ENCODE measurements at places on chromosomes 2 and 18.
A peak's percentile ranks its signal among the peaks of the same experiment; 100 is the strongest.

DNA sequence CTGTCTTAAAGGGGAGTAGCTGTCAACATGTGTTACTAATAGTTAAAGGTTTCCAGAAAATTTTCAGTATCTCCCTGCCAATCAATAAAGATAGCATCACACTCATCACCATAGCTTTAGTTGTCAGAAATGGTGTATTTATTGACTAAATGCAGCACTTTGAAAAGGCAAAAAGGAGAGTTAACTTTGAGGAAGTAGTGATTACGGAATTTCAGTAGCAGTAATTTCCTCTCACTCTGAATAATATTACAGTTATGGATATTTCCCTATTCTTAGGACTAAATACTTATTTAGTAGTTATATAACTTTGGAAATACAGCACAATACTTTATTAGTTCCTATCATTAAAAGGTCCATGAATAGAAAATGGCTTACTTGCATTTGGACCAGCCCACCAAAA lies 250.5 kb downstream of the CAMKMT start:
- DNase-seq, result no peak

- DNase-seq, result no peak
Observed at GRCh38 chr2:220194630-220195584, 567.5 kb downstream of the SLC4A3 start.

DNA sequence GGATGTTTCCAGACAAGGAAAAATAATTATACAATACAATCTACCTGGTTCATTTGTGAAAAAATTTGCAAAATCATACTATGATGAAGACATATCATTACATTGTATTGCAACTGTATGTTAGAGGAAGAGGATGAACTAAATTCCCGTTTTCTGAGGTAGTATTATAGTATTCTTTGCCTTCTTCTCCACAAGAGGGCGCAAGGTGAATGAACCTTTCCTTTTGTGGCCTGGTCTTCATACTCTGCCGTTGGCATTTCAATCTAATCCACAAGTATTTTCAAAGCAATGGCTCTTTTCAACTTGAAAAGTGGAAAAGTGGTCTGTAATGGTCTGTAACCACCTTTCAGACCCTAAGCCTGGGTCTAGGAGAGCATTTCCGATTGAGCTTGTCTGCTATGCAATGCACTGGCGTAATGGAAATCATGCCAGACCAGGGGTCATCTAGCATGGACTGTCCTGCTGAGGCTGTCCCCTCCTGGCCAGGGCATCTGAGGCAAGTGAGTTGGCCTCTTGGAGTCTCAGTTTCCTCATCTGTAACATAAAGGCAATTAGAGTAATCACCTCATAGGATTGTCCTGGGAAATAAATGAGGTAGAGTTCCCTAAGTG lies 30.8 kb upstream of the ZNF396 start:
- peak; percentile 69 for DNase-seq

DNA sequence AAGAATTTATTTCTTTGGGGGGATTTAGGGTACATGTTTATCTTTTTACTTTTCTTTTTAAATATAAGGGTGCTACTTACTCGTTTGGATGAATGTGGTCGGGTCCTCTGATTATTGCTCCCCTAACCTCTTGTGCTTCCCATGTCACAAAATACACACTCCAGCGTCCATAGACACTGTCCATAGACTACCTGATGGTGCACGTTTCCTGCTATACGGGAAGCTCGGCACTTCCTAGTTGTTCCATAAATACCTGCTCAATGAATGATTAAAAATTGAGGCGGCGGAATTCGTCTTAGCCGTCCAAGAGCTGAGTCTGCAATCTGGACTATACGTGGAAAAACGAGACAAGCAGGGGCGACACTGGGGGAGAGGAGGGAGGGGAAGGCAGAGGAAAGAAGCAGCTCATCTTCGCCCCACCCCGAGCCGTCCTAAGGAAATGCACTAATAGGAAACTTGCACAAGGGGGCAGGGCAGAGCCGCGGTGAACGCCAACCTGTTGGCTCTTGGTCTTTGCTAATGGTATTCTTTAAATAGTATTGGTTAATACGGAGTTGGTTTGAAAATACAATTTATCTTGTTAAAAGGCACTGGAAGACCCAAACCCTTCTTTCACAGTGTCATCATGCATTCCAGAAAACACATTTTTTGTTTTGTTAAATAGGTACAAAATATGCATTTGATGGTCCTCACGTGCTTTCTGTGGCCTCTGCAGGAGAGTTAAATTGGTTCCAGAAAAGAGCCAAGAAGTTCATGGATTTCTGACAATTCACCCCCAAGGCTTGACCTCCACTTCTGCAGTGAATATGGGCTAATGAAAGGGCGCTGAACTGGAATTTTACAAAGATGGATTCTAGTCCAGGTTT lies 73.0 kb upstream of the KCTD1 start:
- no peak for DNase-seq

- peak; percentile 56 for DNase-seq
Observed at GRCh38 chr2:171703574-171704347, 16.5 kb downstream of the DYNC1I2 start.

- DNase-seq, result no peak
Observed at GRCh38 chr2:53998834-53999233, 28.0 kb upstream of the PSME4 start.

DNA sequence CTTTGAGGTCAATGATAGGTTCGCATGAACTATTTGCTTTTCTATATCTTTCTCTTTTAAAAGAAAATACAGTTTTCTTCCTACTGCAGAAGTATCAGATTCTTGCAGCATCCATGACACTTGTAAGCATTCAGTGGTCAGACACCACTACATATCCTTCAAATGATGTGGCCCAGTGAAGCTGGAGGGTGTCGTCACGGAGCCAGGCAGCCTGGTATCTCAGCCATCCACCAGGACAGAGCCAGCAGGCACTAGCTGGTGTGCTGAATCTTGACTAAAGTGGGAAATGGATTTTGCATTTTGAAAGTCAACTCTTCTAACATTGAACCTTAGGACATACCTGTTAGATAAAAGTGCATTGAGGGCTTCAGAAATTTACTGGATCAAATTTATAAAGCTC lies 5.4 kb downstream of the KLHL14 start:
- no peak for DNase-seq

- DNase-seq, result no peak
Observed at GRCh38 chr2:121698318-121698930, 38.3 kb downstream of the NIFK start.

DNA sequence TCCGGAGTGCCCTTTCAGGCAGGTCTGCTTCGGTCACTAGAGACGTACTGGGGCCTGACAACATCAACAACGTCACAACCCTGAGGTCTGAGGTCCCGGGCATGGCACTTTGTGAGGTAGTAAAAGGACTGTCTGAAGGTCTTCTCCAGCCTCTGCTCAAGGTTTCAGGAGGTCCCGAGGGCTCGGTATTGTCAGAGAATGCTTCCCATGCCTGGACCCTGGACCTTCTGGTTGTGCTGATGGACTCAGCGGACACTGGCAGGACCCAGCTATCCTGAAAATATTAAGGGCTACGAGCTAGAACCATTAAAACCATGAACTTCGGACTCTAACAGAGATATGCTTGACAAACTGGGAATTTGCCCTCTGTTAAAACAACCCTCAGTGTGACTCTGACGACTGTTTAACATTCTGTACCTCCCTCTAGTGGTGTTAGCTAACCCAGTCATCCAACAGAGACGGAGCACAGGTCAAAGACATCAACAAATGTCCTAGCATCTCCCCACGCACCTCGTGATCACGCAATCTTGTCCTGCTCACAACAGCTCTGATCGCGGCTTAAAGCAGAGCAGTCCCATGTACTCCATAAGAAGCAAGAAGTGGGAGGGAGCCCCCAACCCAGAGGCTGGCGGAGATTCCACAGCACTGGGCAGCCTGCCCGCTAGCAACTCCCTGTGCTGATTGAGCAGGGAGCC lies 96.5 kb downstream of the CCDC93 start:
- peak; percentile 24 for DNase-seq

DNA sequence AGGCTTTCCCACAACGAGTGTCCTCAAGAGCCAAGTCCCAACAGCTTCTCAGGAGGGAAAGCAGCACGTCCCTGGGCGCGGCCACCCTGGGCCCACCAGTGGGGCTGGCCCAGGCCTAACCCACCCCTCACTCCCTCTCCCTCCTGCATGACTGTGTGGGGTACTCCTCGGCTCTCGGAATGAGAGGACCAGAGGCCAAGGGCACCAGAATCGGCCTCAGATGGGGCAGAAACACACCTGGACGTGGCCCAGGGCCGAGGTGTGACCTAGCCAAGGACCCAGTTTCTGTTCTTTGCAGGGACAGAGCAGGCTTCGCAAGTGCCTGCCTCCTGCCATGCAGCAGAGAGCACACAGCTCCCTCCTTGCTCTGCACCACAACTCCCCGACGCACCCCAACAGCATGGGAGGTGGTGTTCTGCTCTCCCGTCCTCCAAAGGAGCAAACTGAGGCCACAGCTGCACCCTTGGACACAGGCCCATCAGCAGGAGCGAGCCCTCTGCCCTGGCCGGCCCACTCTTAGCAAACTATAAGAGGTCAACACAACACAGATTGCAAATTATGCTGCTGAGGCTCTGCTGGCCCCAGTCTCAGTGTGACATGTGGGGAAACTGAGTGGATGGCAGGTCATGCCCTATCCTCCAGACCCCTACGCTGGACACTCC lies 19.7 kb downstream of the HS6ST1 start:
- DNase-seq, result no peak

DNA sequence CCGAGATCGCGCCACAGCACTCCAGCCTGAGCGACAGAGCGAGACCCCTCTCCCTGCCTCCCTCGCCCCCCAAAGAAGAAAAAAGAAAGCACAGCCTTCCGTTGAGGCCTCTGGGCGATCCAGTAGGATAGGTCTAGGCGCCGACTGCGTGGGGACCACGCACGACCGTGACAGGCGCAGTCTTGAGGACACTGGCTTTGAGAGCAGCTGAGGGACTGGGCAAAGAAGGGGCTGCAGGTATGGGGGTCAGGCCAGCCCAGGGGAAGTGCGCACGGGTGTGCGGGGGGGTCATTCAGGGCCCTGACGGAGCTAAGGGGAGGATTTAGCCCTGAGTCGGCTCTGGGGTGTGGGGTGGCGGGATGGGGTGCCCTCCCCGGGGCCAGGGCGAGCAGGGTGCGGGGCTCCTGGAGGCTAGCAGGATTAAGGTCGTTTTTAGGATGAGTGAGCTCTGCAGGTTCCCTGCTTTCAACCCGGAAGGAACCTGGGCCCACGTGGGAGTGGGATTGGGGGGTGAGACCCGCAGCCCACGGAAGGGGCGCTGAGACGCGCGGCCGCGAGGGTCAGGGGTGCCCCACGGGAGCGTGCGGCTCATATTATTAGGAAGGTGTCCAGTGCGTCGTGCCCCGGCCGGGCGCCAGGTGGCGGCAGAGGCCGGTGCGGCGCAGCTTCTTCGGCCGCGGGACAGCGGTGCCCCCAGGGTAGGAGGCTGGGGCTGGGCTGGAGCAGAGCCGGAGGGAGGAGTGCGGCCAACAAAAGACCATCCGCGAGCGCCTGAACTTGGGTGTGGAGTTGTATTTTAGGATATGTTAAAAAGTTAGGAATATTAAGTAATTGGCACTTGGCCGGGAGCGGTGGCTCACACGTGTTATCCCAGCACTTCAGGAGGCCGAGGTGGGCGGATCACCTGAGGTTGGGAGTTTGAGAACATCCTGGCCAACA lies 20.5 kb upstream of the ZNF236 start:
- DNase-seq, result peak; percentile 35

DNA sequence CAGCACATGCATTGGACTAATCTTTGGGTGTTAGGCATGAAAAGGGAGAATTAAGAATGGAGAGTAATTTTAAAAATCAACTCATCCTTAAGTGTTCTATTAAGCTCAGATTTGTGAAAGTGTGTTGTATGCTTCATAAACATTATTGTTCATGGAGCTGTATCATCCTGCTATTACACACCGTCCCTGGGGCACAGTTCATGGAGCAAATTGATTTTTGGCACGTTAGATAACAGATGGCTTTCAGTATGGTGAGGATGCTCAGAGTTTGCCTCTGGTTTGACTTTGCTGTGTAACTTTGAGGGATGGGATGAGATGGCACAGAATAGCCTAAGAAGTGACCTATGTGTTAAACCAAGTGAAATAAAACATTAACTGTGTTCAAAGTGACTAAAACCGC lies 97.1 kb downstream of the MGAT5 start:
- DNase-seq, result no peak

DNA sequence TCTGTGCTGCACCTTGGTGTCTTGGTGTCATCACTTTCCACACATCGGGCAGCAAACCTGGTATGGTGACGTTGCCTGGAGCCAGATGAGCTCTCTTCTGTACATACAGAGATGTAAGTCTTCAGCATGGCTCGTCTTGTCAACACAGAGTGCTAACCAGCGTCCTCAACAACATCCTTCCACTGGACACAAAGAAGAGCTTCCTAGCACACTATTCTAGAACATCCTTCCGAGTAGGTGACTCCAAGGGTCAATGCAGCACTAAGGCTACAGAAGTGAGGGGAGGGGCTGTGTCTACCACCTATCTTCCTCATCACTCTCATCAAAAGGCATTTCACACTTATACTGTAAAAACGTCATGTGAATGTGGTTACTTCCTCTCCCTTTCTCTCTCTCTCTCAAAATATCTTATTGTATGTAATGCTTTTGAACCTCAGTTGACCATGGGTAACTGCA lies 108.1 kb upstream of the SLC1A4 start:
- no peak for DNase-seq

DNA sequence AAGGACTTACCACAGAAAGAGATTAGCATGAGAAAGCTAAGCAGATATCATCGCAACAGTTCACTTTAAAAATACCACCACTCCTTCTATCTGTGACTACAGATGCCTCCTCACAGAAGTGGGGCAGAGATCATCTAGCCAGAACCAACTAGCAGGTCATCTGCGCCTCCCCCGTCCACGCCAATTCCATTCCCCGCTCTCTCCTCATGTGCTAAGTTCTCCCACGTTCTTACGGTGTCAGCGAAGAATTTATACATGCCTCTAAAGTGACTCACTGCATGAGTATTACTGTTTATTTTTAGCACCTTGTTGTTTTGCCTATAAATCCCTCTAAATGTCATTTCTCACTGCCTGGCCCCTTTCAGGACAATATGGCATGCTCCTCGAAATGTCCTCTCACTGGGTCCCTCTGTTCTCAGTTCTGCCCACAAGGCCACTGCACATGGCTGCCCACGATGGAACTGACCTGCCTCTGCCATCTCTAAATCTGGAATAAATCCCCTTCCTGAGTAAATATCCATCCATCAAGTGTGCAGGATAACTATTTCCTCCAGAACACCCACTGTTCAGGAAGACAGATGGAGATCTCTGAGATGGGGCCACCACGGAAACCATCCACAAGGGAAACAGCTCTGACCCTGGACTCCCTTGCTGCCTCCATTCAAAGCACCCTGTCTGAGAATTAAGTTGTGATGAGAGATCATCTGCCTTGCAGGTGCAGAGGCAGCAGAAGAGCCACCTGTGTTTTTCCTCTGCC lies 137.7 kb downstream of the IRS1 start:
- DNase-seq, result peak; percentile 93

- DNase-seq, result peak; percentile 67
Observed at GRCh38 chr2:219142329-219142728, 18.3 kb downstream of the NHEJ1 start.

- no peak for DNase-seq
Observed at GRCh38 chr2:199697469-199697868, 153.5 kb downstream of the FTCDNL1 start.

GRCh38 chr2:149586063-149586462 lies 1.5 kb downstream of the MMADHC start:
- no peak for DNase-seq

GRCh38 chr18:50947899-50948298 lies 19.9 kb upstream of the ELAC1 start:
- peak; percentile 53 for DNase-seq

Measured in IMR-90 (cell line).